Stimulated activated CD4-positive, alpha-beta T cell treated with anti-CD3 and anti-CD28 coated beads, Interleukin-4, amount 100 ng/mL, for 48 hours (primary cell): ENCODE measurements at places on chromosomes 12 and 14.

- no peak for DNase-seq
These were observed 16.2 kb downstream of the TPH2 start for GRCh38 chr12:71954861-71955260.

GRCh38 chr14:58746261-58746660, 108.5 kb downstream of the DACT1 start:
- no peak for DNase-seq

GRCh38 chr14:36583242-36583892, 953 bp upstream of the NKX2-8 start:
- no peak for DNase-seq

DNA sequence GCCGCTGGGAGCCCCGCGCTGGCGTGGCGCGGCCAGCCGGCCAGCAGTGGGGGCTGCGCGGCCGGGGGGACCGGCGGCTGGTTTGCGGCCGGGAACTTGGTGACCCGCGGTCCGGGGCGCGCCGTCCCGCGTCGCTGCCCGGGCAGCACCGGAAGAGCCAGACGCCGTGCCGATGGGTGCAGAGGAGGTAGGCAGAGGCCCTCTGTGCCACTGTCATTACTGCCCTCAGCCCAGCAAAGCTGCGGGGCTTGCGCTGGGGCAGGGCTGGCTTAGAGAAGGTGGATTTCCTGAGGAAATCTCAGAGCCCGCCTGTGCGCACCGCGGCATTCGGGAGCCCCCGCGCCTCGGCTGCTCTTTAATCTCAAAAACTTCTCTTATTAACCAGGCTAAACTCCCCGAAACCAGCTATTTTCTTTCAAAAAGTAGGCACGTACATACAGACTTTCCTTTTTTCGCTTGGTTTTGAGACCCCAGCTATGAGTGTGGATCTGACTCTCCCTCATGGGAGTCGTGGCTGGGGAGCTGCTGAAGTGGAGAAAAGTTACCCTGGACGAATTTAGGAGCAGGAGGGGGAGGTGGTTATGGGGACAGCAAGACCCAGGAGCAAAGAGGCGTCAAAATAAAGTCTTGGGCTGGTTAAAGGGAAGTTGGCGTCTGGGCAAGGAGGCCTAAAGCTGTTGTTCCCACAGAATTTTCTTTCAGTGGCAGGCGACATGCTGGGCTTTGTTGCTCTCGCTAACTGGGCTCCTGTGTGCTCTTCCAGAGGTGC, 802 bp downstream of the SUSD6 start:
- DNase-seq = no peak

DNA sequence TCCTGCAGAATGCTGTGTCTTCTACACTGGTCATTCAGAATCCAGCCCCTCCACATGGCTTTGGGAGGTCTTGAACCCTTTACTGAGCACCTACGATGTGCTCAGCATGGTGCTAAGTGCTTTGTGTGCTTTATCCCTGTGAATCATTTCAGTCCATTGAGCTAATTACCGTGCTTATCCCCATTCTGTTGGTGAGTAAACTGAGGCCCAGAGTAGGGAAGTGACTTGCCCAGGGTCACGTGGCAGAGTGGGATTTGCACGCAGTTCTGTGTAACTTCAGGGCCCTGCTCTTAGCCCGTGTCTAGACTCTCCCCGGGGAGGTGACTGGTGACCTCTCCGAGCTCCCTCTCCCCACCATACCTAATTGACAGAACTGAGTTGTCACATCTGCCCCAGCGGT, 27.4 kb downstream of the MVK start:
- DNase-seq = no peak

DNA sequence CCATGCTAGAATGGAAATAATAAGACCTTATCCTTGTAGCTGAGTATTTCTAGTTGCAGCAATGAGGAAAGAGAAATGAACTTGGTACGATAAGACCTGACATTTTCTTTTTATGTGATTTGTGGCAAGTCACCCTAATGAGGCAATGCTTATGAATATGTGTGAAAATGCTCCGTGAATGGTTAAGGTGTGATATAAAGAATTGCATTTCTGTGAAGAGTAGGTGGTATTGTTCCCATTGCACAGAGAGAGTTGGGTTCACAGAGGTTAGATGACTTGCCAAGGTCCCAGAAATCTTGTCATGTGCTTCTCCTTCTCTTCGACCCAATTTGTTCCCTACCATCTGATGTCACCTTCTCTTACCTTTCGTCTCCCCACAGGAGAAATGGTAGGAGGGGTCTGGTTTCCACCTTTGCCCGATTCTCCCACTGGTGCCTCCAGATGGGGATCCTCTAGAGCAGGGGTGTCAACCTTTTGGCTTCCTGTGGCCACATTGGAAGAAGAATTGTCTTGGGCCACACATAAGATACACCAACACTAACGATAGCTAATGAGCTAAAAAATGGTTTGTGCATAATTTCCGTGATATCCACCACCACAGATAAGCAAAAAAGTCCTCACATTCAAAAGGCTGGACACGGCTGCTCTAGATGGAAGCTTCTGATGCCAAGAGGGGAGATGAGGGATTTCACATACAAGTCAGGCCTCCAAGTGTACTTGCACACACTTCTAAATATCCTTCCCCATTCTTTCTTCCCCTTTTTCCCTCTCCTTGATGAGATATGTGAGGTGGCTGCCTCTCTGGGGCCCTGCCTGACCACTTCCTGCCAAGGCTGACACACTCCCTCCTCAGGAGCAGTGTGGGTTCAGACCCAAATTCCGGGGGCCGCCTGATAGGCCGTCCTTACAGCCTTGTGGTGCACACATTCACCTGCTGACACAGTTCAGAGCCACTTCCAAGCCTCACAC, 96.1 kb downstream of the PLXNC1 start:
- DNase-seq = peak; percentile 14

GRCh38 chr14:20469890-20470602, 840 bp downstream of the PNP start:
- peak; percentile 39 for DNase-seq

- no peak for DNase-seq
These were observed 505 bp upstream of the HEBP1 start for GRCh38 chr12:13000616-13000924.

- no peak for DNase-seq
These were observed 8.6 kb upstream of the ASB2 start for GRCh38 chr14:93984987-93985410.

DNA sequence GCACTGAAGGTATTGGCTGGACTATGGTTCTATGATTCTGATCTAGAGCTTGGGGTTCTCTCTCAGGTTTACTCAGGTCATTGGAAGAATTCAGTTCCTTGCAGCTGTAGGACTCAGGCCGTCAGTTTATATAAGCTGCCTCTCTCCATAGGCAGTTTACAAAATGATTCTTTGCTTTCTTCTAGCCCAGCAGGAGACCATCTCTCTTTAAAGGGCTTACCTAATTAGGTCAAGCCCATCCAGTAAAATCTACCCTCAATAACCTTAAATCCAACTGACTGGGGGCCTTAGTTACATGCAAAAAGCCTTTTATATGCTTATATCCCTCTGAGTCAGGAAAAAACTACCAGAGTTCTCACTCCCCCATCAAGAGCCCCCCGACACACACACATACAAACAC, 80.5 kb upstream of the GARIN6 start:
- no peak for DNase-seq

- no peak for DNase-seq
These were observed 15.7 kb downstream of the ARL6IP4 start for GRCh38 chr12:122996188-122996601.

- DNase-seq = no peak
These were observed 25.7 kb downstream of the DHX37 start for GRCh38 chr12:124963211-124963610.

DNA sequence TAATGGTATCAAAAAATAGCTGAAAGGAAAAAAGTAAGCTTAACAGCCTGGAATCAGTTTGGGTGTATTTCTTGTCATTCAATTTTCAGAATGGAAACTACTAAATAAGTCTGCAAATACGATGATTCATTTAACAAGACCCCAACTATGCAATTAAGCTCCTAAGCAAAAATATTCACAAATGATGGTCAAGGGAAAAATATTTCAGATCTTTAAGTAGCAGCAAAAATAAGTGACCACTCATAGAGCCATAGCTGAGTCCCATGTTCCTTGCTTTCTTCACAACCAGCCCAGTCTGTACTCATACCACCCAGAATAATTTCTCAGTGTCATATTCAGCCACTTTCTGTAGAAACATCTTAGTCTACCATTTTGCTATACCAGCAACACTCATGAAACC, 185.4 kb downstream of the PPM1H start:
- DNase-seq = no peak

DNA sequence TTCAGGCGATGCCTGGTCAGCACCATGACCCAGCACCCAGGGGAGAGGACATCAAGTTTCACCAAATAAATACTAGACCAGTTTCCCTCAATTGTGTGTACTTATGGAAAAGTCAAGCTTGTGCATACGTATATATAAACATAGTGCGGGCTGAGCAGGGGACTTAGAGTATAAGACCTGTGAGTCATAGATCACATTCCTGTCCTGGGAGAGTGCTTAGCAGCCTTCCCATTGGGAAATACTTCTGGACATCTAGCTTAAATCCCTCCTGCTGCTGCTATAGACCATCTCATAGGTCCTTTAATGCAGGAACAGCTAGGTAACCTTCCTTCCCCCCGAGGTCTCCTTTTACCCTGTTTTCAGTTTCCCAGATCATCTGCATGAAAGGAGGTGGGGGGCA, 51.9 kb downstream of the PRMT8 start:
- DNase-seq = no peak

DNA sequence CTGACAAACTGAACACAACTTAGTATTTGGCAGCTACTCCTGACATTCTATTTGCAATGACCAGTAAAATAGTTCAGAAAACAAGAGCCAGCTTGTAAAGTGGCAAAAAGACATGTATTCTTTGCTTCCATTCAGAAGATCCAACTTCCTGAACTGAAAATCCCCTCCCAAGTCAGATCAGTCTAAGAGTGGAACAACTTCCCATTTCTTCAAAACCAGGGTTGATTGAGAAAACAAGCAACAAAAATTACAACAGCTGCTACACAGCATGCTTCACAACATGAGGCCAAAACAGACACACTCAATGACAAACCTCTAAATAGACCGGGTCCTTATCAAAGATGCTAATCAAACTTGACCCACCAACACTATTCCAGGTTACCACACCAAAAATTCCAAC, 40.3 kb downstream of the CIT start:
- no peak for DNase-seq
